Stimulated activated CD8-positive, alpha-beta memory T cell treated with anti-CD3 and anti-CD28 coated beads, Interleukin-4, amount 100 ng/mL, for 1 hour (primary cell): ENCODE measurements at places on chromosomes 11 and 22.

- DNase-seq, result no peak
Observed at GRCh38 chr11:94147433-94147845, 18.8 kb downstream of the PANX1 start.

- DNase-seq, result no peak
Observed at GRCh38 chr11:1051356-1052132, 15.0 kb upstream of the MUC6 start.

DNA sequence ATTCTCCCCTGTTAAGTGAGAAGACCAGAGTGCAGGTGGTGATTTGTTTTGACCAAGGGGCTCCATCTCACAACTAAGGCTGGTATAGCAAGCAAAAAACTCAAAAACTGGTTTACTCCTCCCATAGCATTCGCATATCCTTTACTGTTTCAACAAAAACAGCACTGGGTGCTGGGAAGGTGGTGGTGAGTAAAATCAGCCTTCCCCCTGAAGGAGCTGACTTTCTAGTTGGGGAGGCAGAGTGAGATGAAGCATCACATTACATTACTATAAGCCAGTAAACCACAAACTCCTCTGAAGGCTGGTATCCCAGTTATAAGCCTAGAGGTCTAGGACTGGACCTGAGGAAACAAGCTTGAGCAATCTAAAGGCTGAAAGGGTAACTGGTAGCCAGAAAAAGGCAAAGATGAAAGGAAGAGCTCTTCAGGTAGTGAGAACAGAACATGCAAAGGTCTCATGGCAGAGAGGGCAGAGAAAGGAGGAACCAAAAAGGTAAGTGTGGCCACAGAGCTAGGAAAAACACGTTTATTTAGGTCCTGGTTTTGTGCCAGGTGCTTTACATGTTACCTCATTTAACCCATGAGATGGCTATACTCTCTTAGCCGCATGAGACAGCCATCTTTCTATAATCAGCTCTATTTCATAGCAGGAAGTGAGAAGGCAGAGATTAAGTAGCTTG, 22.3 kb downstream of the TMEM123 start:
- DNase-seq, result no peak

DNA sequence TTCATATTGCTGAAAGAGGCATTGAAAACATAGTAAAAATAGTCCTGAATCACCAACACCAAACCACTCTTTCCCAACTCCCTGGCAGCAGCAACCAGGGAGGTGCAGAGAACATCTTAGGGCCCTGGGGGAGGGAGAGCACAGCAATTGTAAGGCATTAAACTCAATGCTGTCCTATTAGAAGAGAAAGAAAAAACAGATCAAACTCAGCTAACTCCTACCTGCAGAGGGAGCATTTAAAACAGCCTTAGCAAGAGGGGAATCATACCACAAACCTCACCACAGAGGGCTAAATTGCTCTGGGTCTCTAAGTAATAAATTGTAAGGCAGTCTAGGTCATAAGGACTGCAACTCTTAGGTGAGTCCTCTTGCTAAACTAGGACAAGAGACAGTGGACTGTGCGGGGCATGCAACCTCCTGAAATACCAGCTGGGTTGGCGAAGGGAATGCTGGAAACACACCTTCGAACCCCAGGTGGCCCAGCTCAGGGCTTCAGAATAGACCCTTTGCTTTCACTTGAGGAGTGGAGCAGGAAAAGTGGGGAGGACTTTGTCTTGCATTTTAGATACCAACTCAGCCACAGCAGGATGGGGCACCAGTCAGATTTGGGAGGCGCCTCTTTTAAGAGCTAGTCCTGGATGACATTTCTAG, 697.1 kb upstream of the FAT3 start:
- DNase-seq, result no peak

DNA sequence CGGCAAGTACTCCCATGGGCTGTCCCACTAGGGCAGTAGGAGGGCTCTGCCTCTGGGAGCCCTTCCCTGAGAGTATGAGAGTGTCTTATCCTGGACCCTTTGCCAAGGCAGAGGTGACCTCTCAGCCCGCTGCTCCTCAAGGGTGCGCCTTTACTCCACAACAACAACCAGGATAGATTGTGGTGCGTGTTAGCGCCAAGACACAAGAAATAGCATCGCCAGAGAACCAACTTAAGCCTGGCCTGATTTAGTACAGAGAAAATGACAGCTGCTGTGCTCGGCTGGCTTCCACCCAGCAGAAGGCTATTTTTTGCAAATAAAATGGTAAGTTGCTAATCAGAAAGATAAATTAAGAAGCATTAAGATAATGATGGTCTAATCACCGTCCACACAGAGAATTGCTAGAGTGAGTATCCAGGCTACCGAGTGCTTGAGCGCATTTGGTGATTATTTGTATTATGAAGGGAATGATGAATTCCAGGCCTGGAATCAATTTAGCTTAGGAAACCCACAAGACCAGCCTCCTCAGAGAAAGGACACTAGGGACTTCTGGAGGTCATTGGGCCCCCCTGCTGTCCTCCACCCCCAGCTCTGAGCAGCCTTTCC, 119.8 kb downstream of the PKNOX2 start:
- DNase-seq, result no peak

GRCh38 chr22:42180349-42180842, 49.8 kb upstream of the CYP2D6 start:
- no peak for DNase-seq

GRCh38 chr11:73598719-73599379, 937 bp upstream of the FAM168A start:
- no peak for DNase-seq

GRCh38 chr11:134032501-134033091, 36.3 kb upstream of the JAM3 start:
- no peak for DNase-seq

DNA sequence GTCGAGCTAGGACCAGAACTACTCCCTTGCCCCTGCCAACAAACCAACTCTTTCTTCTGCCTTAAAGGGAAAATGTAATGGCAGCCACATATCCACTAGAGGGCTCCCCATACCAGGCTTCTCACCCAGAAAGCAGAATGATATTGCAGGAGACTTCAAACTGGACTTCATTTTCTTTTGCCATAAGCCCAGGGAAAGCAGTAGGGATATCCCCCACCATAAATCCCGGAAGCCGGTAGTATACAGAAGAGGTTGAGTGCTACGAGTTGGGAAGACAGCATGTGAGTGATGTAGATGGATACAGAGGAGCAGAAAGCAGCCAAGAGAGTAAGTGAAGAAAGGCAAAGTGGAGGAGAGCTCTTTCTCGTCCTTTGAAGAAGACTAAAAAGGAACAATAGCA, 12.1 kb downstream of the PLAAT5 start:
- DNase-seq, result peak; percentile 7
